ENCODE measurements at places on chromosomes 1 and 21. TPM values are rescaled to one million over a fixed set of nuclear protein-coding genes. Genes with fewer than 3 reads are reported as not detected.

C1orf94 gene
- not detected for total RNA-seq

TMEM54 gene
- not detected for total RNA-seq

CD48 gene
- total RNA-seq, result 393 TPM

DNA sequence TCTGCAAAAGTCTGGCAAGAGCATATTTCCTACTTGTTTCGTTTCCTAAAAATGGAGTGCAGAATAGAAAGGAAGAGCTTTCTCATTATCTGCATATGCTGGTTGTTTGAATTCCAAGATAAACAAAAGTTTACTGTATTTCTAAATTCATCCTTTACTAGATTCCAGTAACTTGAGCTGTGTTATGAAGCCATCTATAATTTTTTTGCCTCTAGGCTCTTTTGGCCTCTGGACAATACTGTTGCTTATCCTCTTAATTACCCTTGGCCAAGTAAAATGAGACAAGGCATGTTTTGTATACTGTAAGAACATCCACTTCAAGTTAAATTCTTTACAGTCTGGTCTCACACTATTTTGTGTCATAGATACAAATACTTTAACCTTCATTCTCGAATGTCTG lies 45.6 kb upstream of the HFM1 start:
- no peak for DNase-seq

FCER1G gene
- 2.5 TPM for total RNA-seq

PADI4 gene
- total RNA-seq, result 1.2 TPM

- DNase-seq, result no peak
Measured at GRCh38 chr1:205521686-205522085, 17.2 kb downstream of the CDK18 start.

DNA sequence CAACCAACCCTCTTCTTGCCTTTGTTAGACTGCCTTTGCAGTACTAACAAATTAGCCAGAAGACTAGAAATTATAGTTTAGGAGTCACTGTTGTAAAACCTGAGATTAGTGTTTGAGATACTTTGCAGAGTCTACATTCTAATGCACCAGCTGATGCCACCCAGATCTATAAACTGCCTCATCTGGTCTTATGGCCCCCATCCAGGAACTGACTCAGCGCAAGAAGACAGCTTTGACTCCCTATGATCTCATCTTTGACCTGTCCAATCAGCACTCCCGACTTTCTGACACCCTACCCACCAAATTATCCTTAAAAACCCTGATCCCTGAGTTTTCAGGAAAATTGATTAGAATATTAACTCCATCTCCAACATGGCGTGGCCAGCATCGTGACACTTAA lies 334.6 kb downstream of the RGS7 start:
- no peak for DNase-seq

DNA sequence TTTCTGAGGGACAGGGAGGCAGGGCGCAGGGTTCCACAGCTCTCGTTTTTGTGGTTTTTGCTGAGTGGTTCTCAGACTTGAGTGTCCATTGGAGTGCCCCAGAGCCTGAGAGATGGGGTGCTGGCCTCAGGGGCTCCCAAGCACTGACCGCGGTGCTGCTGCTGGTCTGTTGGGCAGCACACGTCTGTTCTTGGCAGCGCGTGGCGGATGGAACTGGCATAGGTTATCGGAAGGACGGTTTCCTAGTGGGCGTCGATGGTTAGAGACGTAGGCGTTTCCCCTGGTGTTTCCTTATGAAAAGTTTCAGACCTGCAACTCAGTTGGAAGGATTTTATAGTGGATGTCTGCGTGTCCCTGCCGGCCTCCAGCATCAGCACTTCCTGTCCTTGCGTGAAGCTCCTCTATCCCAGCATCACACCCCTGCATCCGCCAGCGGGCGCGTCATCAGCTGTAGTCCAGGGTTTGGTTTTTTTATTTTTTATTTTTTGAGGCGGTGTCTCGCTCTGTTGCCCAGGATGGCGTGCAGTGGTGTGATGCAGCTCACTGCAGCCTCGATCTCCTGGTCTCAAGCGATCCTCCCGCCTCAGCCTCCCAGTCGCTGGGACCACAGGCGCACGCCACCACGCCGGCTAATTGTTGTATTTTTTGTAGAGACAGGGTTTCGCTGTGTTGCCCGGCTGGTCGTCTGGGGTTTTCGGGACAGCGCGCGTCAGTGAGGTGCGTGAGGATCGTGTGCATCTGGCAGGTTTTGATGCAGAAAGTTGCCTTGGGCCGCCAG lies 11.8 kb downstream of the RRP1 start:
- no peak for DNase-seq

GFI1 gene
- 25.7 TPM for total RNA-seq

- no peak for DNase-seq
Measured at GRCh38 chr1:116266864-116267212, 106.2 kb upstream of the ATP1A1 start.

RHEX gene
- 0.28 TPM for total RNA-seq

LCE3D gene
- total RNA-seq, result not detected

BATF3 gene
- 2.1 TPM for total RNA-seq

OR14C36 gene
- total RNA-seq, result not detected

- peak; percentile 21 for DNase-seq
Measured at GRCh38 chr21:34688145-34688544, 19.4 kb downstream of the CLIC6 start.

OR6K3 gene
- not detected for total RNA-seq

GRCh38 chr1:150141452-150141851 lies 8.3 kb upstream of the PLEKHO1 start:
- no peak for DNase-seq

- no peak for DNase-seq
Measured at GRCh38 chr21:16584756-16585155, 855.0 kb downstream of the USP25 start.

SPRR1B gene
- total RNA-seq, result not detected

- no peak for DNase-seq
Measured at GRCh38 chr1:56360021-56360420, 219.3 kb downstream of the PLPP3 start.

DNA sequence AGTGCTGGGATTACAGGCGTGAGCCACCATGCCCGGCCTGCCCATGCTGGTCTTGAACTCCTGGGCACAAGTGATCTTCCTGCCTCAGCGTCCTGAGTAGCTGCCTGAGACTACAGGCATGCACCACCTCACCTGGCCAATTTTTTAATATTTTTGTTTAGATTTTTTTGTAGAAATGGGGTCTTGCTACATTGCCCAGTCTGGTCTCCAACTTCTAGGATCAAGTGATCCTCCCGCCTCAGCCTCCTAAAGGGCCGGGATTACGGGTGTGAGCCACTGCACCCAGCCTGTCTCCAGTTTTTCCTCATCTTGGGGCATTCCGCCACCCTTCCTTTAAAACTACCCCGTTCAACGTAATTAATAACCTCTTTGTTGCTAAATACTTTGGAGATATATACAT lies 7.4 kb downstream of the PMF1 start:
- no peak for DNase-seq

- no peak for DNase-seq
Measured at GRCh38 chr1:23356471-23357137, 12.5 kb upstream of the HNRNPR start.

Data from T-cell (primary cell).